Right ventricle myocardium inferior (tissue), 1 donor: ENCODE measurements at places on chromosomes 2 and 18. TPM values are rescaled to one million over a fixed set of nuclear protein-coding genes. Genes with fewer than 3 reads are reported as not detected.

- DNase-seq = no peak
These were observed 11.4 kb downstream of the CCDC88A start for GRCh38 chr2:55408098-55408882.

Gene STK11IP
- 13.9 TPM for total RNA-seq

GRCh38 chr18:12880541-12880910, 3.5 kb downstream of the PTPN2 start:
- no peak for DNase-seq

DNA sequence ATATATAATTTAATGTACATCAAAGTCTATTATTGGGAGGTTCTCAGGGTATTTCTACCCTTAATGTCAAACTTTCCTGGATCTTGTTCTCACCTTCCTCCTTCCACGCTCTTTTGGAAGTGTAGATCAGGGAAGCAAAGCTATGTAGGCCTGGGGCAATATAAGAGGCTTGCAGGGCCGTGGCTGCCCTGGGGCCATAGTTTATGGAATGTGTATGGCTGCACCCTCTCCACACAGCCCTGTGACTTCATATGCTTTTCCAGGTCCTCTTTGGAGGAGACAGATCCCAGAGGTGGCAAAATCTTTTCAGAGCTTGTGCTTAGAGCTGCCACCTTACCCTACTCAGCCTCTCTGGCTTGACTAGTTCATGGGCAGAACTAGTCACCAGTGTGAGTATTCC, 82.9 kb downstream of the PLB1 start:
- no peak for DNase-seq

DNA sequence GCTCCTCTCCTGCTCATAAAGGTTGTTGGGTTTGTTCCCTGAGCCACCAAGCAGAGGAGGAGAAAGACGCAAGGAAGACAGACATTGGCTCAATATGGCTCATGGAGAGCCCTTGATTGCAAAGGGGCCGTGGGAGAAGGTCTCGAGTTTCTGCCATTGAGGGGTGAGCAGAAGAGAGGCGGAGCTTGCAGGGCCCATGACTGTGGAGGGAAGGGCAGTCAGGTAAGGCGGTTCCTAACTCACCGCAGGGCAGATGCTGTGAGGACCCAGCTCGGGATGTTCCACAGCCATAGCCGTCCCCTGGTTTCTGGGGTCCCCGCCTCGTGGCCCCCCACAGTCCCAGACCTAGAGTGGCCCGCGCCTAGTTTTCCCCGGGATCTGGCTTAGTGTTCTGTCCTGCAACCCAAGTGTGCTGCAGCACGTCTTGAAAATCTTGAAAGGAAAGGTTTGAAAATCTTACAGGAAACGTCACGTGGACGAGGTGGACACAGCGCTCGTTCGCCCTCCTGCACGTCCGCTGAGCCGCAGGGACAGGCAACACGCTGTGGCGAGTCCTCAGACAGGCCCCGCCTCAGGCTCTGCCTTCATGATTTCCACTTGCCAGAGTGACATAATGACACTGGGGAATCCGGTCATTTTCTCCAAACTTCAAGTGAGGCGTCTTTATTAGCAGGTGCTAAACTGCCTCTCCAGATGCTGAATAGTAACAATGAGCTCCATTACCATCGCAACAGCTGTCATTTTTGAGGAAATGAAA, 105.5 kb upstream of the HDAC4 start:
- peak; percentile 30 for DNase-seq

GRCh38 chr2:216405588-216405987, 6.7 kb upstream of the SMARCAL1 start:
- no peak for DNase-seq

GRCh38 chr2:4122726-4123125, 419.4 kb downstream of the DCDC2C start:
- no peak for DNase-seq
